ENCODE measurements at places on chromosomes 12 and 14.

GRCh38 chr14:101347893-101348777 is 213.2 kb upstream of the DIO3 start:
- no peak for DNase-seq

- no peak for DNase-seq
These were observed 90.3 kb downstream of the PELI2 start for GRCh38 chr14:56208520-56208919.

DNA sequence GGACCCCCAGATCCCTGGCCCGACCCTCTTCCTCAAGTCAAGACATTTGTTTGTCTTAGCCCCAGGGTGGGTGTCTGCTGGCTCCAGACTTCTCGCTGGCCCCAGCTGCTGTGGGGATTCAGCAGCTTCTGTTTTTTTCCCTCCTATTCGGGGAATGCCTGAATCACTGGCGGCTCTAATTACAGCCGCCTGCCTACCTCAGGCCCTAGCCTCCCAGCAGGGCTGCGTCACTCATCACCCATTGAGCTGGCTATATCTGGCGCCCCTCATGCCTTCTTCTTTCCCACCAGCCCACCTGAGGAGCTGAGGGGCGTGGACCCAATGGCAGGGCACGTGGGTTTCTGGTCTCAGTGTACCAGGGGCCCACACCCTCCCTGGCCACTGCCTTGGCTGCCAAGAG is 10.1 kb downstream of the KRT80 start:
- DNase-seq = no peak

- DNase-seq = no peak
These were observed 8.2 kb downstream of the ANG start for GRCh38 chr14:20696764-20697163.

GRCh38 chr14:101589486-101590015 is 28.3 kb downstream of the DIO3 start:
- no peak for DNase-seq

- no peak for DNase-seq
These were observed 155.4 kb downstream of the C12orf75 start for GRCh38 chr12:105485921-105486320.

GRCh38 chr12:62813031-62813829 is 121.7 kb downstream of the PPM1H start:
- DNase-seq = no peak

DNA sequence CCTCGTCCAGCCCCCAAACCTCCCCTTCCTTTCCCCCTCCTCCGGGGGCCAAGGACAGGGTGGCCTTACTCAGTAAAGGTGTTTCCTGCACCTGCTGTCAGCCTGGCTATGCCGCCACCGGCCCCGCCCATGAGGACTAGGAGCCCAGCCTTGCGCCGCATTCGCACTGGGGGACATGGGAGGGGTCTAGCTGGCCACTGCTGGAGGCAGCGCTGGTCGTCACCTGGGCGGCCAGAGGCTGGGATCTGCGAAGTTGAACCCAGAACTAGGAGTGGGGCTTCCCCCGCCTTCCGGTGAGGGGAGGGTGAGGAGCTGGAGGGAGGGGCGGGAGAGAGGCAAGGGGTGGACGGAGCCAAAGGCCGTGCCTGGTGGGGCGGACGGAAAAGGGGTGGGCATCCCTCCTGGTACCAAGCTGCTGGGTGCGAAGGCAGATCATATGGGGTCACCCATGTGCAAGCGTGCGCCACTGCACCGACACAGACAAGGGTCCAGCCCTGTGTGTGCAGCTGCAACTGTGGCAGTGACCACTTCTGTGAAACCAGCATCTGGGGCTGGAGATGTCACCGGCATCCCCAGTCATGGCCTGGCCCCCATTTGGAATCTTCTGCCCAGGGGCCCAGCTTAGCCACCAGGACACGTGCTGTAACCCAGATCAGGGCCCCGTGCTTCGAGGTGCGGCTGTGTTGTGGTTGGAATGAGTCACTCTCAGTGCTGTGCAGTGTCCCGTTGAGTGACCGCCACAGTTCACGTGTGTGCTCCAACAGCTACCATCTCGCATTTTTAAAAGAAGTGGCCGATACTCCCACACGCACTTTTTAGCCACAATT is 8.5 kb downstream of the AMN start:
- DNase-seq = peak; percentile 35

DNA sequence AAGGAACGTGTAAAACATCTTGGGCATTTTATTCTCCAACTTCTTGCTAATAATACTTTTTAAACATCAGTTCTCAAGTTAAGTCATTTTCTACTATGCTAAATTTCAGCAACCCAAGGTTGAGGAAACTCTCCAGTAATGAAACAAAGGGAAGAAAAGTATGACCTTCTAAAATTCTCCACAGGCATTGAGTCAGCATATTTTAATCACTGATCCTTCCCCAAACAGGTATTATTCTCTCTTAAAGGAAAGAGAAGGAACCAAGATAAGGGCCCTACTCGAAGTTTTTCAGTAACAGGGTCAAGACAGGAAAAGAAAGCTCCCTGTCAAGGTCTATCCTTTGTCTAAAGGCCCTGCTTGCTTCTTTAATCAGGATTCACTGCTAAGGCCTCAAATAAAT is 3.0 kb downstream of the KICS2 start:
- DNase-seq = no peak

- peak; percentile 65 for DNase-seq
These were observed 25.7 kb downstream of the KLRK1 start for GRCh38 chr12:10363914-10364814.

GRCh38 chr12:74732826-74733225 is 195.2 kb downstream of the ATXN7L3B start:
- no peak for DNase-seq

GRCh38 chr12:24979976-24980730 is 31.3 kb upstream of the BCAT1 start:
- no peak for DNase-seq

- DNase-seq = no peak
These were observed 86.9 kb upstream of the IGF1 start for GRCh38 chr12:102567031-102567985.

- no peak for DNase-seq
These were observed 132.8 kb upstream of the RAP1B start for GRCh38 chr12:68477906-68478305.

DNA sequence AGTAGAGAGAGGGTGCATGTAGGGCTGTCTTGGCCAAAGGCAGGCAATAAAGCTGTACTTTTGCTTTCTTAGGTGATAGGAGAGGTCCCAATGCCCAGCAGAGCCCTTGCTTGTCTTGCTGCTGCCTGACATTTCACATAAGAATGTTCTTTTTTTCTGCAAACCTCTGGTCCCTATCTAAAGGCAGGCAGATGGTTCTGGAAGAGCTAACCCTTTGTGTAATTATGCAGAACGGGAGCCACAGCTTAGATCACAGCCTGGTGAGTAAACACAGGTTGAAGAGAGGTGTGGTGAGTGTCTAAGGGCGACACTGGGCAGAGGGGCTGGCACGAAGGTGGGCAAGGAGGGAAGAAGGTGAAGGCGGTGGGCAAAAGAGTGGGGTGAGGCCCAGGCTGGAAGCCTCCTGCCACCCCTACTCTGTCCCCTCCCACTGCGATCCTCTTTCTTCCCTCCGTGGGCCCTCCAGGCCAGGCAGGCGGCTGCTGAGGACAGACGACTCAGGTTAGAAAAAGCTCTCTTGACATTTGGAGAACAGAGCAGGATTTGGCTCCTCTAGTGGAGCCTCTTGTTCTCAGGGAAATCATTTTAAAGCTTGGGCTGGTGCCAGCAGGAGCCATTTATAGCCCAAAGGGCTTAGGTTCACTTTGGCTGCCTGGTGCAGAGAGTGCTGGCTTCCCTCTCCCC is 42.8 kb downstream of the PRMT8 start:
- DNase-seq = no peak

- DNase-seq = no peak
These were observed 98.5 kb upstream of the SLC24A4 start for GRCh38 chr14:92224358-92224954.

DNA sequence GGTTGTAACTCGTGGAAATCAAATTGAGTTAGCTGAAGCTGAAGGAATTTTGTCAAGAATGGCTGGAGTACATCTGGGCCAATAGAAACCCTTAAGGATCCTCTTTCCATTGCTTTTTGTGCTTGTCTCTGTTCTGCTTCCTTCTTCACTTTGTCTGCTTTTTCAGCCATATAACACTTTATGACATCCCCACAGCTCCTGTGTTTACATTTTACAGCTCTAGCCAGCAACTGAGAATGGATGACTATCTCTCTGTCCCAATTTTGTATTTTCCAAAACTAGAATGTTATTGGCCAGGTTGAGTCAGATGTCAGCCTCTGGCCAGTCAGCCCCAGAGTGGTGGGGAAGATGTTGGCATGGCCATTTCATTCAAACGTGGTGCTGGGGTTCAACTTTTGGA is 57.6 kb downstream of the PELI2 start:
- DNase-seq = no peak

DNA sequence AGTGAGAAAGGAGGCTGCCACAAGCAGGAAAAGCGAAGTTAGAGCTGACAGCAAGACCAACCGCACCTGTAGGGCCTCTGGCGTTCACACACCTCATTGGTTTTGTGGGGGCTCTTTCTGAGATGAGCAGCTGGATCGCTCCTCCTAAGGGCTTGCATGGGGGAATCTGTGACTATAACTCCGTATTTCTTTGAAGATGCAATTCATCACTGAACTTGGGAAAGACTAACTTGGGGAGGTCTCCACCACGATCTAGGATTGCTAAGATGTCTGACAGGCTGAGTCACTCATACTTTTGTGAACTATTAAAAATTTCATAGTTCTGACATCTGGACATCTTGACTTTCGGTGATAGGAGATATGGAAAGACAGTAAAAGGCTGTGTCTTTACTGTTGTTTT is 173.6 kb downstream of the ETV6 start:
- DNase-seq = no peak
